ENCODE measurements at places on chromosomes 4 and X.

DNA sequence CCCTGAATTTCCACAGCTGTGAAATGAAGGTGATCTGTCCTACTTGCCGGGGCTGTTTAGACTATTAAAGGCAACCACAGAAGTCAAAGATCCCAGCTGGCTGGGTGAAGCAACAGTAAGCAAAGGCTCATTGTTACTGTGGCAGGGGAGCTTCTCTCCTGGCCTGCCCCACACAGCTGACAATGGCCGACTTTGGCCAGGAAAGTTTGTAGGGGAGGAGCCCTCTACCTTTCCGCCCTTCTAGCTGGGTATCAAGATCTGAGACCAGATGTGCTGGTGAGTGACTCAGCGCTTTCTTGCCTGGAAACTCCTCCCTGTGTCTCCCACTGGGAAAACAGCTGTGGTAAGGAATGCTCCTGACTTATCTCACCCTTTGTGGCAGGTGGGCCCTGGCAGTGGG, 21.1 kb downstream of the RASSF6 start:
- no peak for DNase-seq

DNA sequence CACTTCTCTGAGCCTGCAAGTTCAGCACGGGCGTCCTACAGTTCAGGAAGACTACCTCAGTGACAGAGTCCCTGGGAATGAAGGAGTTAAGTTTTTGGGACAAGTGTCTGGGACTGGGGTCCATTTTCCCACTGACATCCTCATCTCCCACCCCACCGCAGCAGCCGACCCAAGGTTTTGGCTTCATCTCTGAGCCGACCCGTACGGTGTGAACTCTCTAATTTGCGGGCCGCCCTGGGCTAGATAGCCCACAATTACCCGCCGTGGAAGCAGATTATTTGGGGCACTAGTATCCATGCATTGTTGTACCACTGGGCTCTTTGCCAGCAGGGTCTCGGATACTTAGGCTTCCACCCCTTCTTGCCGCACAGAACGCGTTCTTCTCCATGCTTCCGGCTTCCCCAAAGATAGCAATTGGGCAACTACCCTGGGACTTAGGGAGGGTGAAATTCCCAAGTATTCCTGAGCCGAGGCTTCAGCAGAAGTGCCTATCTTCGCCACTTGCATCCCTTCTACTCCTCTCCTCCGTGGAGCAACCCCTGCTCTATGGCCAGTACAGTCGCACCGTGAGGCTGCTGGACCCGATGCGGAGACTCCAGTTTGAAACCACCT, 2.4 kb downstream of the IL1RAPL2 start:
- no peak for DNase-seq

GRCh38 chr4:168737806-168738172, 240.9 kb downstream of the PALLD start:
- no peak for DNase-seq

DNA sequence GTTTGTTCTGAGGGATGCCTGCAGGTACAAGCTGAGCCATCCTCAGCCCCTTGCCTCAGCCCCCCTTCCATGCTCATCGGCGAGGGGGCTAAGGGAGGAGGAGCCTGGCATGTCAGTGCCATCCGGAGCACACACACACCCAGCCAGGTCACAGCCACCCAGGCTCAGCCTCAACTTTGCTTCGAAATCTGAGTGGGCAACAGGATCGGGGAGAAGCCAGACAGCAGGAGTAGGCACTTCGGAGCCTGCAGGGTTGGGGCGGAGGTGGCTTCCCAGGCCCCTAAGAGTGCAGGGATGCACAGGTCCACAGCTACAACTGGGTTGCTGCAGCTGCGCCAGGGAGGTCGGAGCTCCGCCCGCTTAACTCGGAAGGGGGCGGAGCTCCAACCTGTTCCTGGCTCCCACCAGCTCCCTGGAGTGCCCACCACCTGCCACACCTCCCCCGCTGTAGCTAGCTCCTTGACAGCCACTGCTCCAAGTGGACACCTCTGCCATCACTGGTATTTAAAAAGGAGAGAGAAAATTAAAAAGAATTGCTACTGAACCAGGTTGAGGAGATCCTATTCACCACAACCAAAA, 192.9 kb upstream of the GALNT7 start:
- no peak for DNase-seq

- no peak for DNase-seq
Measured at GRCh38 chr4:40874901-40875300, 125.1 kb downstream of the NSUN7 start.

- no peak for DNase-seq
Measured at GRCh38 chr4:147334478-147334877, 146.4 kb upstream of the EDNRA start.

GRCh38 chrX:143472347-143472938, 44.8 kb downstream of the SPANXN3 start:
- DNase-seq, result no peak

GRCh38 chr4:7651461-7651921, 216.8 kb upstream of the PSAPL1 start:
- DNase-seq, result no peak

DNA sequence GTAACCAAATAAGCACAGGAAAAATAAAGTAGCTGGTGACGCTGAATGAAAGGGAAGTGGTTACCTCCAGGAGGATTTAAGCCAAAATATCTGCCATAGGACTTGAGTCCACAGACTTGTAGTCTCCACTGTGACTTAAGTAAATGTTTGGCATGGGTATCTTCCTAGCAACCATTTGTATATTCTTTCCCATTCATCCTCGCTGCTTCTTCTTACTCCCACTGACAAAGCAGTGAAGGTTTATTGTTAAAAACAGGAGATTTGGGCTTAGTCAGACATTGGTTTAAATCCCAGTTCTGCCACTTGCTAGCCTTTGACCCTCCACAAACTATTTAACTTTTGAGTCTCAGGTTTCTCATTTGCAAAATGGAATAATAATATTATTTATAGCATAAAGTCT, 22.3 kb downstream of the COL4A6 start:
- DNase-seq, result no peak

DNA sequence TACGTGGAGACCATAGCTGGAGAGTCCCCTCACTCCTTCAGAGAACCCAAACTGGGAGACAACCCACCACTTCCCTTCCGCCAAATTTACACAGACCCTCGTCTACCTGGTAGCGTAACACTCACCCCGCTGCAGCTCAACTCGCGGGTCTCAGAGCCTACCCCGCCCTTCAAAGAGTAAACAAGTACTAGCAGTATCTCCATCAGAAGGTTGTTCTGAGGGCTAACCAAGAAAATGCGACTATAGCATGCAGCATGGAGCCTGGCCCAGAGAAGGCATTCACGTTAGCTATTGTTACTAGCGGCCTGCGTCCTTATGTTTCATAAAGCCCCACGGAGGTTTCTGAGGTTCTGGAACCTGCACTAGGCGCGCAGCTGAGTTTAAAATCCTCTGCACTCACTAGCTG, 531 bp upstream of the MANBA start:
- DNase-seq, result no peak

GRCh38 chrX:143636831-143637230, 930 bp upstream of the SLITRK4 start:
- no peak for DNase-seq

- peak; percentile 72 for DNase-seq
Measured at GRCh38 chrX:12984603-12985319, 9.9 kb downstream of the TMSB4X start.

- DNase-seq, result no peak
Measured at GRCh38 chrX:4670606-4671005, 957.2 kb upstream of the PRKX start.

DNA sequence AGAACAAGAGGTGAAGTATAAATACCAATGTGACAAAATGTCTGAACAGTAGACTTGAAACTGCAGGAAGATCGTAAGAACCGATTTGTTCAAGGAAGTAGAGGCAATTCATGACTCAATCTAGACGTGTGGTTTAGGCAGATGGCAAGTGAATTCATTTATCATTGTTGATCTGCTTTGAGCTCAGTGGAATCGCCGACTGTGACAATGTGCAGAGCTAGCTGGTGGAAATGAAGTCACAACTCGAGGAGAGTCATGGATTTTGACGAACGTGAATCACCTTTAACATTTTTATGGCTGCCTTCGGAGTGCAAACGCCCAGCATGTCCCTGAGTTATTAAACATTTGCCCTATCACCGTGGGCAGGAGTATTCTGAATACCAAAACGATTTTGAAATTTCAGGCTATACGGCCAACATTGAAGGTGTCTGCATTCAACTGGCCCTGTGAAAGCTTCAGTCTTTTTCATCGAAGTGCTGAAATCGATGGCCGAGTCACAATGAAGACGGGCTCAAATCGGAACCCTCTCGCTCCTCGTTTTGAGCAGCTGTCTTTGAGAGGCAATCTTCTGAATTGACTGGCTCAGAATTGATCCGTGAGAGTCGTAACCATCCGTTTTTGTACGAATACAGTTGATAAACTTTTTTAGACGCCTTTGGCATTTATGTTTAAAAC, 689 bp upstream of the OGT start:
- DNase-seq, result peak; percentile 62

DNA sequence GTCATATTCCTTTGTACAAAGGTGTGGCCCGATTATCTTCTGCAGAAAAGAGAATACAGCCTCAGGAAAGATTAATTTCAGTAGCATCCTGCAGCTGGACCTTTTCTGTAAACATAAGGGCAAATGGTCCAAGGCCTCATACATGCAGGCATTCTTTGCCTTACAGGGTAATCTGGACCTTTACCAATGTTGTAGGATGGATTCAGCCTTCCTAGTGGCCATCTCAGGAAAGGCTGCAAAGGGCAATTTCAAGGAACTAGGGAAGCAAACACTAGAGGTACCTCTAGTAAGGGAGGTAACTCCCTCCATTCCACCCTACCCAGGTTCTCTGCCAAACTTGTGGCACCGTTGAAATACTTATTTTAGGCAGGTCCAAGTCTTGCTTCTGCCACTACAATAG, 43.0 kb downstream of the UGT2B28 start:
- DNase-seq, result no peak

DNA sequence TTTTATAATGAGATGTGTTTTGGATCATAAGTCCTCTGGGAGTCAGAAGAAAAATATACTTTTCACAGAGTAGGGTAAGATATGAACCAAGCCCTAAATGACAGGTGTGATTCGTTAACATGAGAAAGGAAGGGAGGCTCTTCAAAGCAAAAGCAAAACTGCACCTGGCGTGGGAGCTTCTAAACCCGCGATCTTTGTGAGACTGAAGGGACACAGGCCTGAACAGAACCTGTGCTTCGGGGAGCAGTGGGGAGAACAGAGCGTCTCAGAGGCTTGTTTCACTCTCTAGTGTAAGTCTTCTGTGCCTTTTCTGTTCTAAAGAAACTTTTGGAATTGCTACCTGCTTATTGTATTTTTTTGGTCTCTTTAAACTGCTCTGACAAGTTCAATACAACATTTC, 30.2 kb upstream of the CYP4V2 start:
- no peak for DNase-seq

- no peak for DNase-seq
Measured at GRCh38 chr4:124833831-124834505, 121.4 kb upstream of the ANKRD50 start.

DNA sequence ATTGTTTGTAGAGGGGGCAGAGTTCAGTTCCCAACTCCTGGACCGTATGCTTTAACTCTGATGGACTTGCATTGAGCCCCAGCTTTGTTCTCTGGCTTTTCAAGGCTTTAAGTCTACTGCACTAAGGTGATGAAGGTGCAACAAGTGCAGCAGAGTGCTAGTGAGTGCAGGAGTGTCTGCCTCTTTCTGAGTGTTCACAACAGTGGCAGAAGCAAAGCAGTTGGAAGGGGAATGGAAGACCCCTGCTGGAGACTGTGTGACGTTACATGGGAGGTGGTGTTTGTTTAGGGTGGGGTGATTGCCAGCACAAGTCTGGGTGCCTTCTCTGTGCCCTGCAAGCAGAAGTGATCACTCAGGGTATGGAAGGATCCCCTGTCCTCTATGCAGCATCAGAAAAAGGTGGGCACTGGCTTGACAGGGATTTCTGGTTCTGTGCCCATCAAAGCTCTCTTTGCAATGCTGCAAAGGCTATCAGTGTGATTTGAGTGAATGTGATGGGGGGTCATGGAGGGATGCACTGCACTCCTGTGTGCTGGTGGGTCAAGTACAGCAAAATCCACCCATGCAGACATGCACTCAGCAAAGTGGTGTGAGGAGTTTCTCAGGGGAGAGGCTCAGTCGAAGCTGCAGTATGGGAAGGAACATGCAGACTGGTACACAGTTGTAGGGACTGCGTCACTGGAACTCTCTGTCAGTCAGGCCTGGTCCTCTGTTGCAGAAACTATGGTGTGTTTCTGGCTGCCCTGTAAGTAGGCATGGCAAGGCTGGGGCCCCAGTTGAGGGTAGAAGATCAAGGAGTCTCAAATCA, 70.9 kb upstream of the UGT2B7 start:
- DNase-seq, result no peak

GRCh38 chr4:136812100-136812880, 720.0 kb downstream of the PCDH18 start:
- no peak for DNase-seq

- no peak for DNase-seq
Measured at GRCh38 chrX:55206162-55206941, 13.8 kb upstream of the PAGE5 start.

DNA sequence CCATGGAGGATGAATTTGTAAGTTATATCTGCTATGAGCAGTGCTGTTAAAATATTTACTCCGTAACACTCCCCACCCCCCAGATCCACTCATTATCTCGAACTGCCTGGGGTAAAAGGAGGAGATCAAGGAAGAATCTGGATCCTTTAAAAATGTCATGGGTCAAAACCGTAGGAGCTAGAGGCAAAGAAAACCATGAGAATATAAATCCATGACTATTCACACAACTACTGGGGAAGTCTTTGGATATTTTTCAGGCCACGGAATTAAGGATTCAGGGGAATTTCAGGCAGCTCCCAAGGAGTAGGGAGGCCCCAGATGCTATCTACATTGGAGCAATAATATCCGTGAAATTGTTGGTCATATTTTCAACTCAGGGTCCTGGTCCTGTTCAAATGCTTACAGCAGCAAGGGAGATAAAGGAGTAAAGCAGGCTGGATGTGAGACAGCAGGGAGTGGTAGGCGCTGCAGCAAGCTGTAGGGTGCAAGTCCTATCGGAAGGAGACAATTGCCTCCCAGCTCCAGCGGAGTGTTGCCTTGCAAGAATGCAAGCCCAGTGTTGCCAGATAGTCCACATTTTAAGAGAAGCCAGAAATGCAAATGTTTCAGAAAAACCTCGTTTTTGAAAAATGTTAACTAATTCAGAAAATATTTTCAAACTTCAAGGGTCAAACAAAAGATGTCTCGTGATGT, 116.2 kb upstream of the KIT start:
- no peak for DNase-seq

- DNase-seq, result no peak
Measured at GRCh38 chr4:151806511-151806927, 45.7 kb upstream of the GATB start.

DNA sequence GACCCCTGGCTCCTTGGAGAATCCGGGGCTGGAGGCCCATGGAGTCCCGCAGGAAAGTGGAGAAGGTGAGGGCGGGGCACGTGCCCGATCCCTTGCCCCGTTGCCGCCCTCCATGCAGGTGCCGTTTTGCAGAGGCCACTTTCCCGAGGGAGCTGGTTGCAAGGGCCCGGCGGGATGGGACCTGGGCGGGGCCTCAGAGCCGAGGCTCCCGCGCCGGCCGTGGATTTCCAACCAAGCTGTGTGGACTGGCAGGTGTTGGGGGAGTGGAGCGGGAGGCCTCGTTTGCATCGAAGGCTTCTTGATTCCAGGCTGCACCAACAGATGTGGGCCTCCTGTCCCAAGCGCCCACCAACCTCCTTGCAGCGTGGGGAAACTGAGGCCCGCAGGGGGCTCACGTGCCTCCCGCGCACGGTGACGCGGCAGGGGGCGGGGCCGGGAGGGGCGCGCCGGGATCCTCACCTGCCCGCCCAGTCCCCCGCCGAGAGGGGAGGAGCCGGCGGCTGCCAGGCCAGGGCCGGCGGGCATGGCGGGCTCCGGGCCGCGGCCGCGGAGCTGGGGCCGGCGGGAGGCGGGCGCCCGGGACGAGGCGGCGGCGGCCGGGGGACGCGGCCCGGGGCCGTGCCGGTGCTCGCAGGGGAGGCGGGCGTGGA, 24.9 kb downstream of the SH3BP2 start:
- DNase-seq, result no peak
